ENCODE measurements at places on chromosomes 7 and 10. TPM values are rescaled to one million over a fixed set of nuclear protein-coding genes. Genes with fewer than 3 reads are reported as not detected.

- no peak overlapping the region for H3K27ac ChIP-seq
- no peaks in the 10 kb centered on the region for H3K4me1 ChIP-seq
- no peak overlapping the region for H3K4me3 ChIP-seq
Measured at GRCh38 chr7:104371216-104371979, 43.0 kb downstream of the LHFPL3 start.

- no peak overlapping the region for H3K4me3 ChIP-seq
- no peaks in the 10 kb centered on the region for H3K36me3 ChIP-seq
- no peaks in the 10 kb centered on the region for H3K4me1 ChIP-seq
- H3K27ac ChIP-seq = no peak overlapping the region
- DNase-seq = no peak
- peaks cover 7% of the 10 kb centered on the region for H3K27me3 ChIP-seq
Measured at GRCh38 chr7:34036972-34037792, 131.8 kb downstream of the BMPER start.

- no peak overlapping the region for H3K4me3 ChIP-seq
- H3K27ac ChIP-seq = no peak overlapping the region
- no peaks in the 10 kb centered on the region for H3K36me3 ChIP-seq
Measured at GRCh38 chr10:79936625-79937615, 12.0 kb downstream of the SFTPD start.

SPDYE5 gene
- not detected for total RNA-seq

DNA sequence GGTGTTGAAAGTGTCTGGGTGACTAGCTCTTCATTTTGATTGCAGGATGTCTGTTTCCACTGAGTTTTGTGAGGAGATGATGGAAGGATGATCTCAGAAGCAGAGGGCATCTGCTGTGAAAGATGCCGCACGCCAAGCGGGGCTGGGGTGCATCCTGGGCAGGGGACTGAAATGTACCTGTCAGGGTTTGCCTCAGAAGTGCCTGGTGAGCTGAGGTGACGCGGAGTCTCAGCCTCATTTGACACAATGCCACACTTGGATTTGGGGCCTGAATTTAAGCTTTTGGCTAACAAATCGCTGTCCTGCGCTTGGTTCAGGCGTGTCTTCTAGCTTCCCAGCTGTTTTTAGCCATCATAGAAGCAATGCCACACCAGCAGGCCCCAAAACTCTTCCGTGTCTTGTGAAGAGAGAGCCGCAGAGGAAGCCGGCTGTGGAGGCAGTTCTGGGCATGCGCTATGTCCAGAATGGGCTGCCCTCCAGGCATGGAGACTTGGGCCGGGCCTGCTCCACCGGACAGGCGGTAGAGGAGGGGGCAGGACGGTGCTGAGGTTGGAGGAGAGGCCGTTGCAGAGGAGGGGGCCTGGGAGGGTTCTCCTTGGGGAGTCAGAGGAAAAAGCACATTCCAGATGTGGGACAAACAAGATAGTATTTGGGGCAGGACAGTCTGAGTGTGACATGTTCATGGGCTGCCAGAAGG lies 31.2 kb downstream of the WDR86 start:
- no peaks in the 10 kb centered on the region for H3K36me3 ChIP-seq
- DNase-seq = no peak
- H3K4me3 ChIP-seq = no peak overlapping the region
- peaks cover 15% of the 10 kb centered on the region for H3K27me3 ChIP-seq
- peaks cover 11% of the 10 kb centered on the region for H3K4me1 ChIP-seq
- H3K27ac ChIP-seq = no peak overlapping the region

GRCh38 chr7:94403546-94403945 lies 8.9 kb downstream of the COL1A2 start:
- peaks cover 33% of the 10 kb centered on the region for H3K27me3 ChIP-seq
- H3K27ac ChIP-seq = no peak overlapping the region
- no peak overlapping the region for H3K4me3 ChIP-seq
- DNase-seq = no peak

DNA sequence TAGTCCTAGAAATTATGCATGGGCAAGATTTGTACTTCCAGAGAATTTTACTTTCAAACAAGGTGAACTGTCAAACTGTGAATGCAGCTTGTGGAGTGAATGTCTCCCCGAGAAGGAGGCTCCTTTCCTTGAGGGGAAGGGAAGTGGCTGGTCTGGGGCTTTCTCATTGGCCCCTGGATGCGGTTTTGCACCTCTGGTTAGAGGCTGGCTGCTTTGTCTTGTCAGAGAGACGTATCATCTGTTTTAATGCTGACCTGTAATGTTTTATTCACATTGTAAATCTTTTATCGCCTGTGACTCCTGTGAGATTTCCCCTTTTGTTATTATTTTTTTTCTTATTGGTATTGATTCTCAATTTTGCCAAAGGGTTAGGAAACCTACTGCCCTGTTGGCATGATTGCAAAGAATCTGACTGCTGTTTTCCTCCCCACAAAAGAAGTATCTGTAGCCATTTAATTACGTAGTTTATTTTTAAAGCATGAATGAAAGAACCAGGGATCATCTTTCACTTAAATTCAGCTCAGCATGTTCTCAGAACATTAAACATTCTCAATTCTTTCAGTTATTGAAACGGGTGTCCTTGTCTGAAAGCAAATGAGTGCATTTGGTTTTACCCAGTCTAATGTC lies 238.3 kb upstream of the NFE2L3 start:
- no peak for DNase-seq
- peaks cover 9% of the 10 kb centered on the region for H3K27me3 ChIP-seq
- no peak overlapping the region for H3K27ac ChIP-seq
- no peaks in the 10 kb centered on the region for H3K4me1 ChIP-seq

DNA sequence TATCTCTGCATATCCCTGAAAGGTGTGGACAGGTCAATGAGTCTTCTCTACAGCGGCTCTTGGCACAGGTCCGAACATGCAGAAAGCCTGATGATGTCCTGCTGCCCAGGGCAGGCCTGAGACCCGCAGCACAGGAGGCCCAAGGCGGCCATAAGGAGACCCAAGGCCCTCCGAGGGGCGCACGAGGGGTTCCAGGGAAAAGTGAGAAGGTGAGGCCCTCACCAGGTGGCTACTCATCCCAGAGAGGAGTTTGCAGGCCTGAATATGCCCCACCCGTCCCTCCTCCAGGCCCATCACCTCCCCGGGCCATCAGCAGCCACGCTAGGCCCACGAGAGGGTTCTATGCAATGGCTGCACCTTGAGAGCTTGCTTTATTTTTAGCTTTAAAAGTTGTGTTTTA lies 173.4 kb upstream of the RHEB start:
- H3K27ac ChIP-seq = no peak overlapping the region
- H3K4me1 ChIP-seq = peaks cover 13% of the 10 kb centered on the region
- no peak overlapping the region for H3K4me3 ChIP-seq
- DNase-seq = no peak
- no peaks in the 10 kb centered on the region for H3K27me3 ChIP-seq

PDK4 gene
- not detected for total RNA-seq

DNA sequence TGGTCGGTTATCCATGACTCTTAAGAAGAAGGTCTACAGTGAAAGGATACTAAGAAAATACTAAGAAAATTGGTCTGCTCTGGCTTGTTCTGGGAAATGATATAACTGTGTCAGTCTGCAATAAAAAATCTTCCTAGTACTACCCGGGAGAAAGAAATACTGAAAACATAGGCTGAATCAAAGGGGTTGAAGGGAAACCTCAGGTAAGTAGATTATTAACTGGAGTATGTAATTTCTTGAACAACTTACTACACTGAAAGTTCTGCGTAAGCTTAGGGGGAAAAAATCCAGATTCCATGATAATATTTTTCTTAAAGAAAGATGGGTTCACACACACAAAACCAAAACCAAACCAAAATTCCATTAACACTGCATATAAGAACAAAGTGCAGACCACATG lies 143.3 kb downstream of the KMT2E start:
- H3K4me1 ChIP-seq = peaks cover 22% of the 10 kb centered on the region
- no peak overlapping the region for H3K4me3 ChIP-seq
- H3K27ac ChIP-seq = peak overlapping the region; percentile 7
- DNase-seq = no peak
- H3K36me3 ChIP-seq = peaks cover 4% of the 10 kb centered on the region

ETV1 gene
- not detected for total RNA-seq

DNA sequence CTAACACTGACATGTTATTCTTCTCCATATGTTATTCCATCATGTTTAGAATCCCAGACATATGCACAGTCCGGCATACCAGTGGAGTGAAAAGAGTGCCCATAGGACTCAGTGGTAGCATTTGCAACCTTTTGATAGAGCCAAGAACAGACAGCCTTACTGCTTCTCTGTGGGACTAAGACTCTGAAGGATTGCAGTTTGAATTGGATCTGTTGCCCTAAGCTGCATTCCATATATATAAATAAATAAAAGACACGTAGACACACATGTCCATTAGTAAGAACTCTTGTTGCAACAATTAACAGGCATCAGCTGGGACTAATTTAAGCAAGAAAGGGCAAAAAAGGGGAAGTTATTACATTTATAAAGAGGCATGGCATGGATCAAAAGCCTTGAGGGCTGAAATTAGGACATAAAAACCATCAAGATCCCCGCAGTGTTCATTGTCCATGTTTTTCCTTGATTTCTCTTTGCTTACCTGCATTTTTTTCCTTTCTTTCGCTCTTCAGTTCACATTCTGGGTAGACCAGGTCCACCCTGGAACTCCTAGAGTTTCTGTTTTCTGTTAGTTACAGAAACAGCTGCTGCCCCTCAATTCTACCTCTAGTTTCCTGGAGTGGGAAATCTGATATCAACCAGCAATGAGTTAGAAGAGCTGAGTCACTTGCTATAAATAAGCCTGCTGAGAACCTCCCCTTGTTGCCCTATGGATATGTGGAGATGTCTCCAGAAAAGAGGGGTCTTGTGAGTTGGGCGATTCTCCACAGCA lies 132.4 kb downstream of the SORCS1 start:
- H3K4me1 ChIP-seq = no peaks in the 10 kb centered on the region
- no peak overlapping the region for H3K4me3 ChIP-seq
- H3K27ac ChIP-seq = no peak overlapping the region
- H3K36me3 ChIP-seq = no peaks in the 10 kb centered on the region

ODAD2 gene
- 0.62 TPM for total RNA-seq

ELFN1 gene
- total RNA-seq = 0.19 TPM

PCLO gene
- not detected for total RNA-seq

ERVW-1 gene
- total RNA-seq = not detected

DNA sequence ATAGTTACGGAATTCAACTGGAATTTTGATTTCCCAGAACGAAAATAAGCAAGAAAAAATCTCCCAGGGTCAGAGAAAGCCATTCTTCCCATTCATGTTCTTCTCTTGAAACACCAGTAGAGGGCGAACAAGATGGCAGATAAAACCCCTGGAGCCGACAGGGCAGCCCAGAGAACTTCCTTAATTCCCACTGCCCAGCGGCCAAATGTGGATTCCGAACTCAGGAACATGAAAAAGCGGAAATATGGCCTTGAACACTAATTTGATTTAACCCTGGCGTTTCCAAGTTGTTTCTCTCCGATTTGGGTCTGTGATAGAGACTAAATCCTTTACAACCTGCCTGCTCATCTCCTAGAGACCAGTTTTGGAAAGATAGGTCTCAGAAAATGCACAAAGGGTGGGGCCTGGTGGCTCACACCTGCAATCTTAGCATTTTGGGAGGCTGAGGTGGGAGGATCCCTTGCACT lies 100.7 kb upstream of the WAC start:
- peaks cover 5% of the 10 kb centered on the region for H3K4me1 ChIP-seq
- no peak overlapping the region for H3K27ac ChIP-seq
- peak; percentile 3 for DNase-seq
- H3K36me3 ChIP-seq = no peaks in the 10 kb centered on the region
- H3K4me3 ChIP-seq = peak overlapping the region; percentile 32

DNA sequence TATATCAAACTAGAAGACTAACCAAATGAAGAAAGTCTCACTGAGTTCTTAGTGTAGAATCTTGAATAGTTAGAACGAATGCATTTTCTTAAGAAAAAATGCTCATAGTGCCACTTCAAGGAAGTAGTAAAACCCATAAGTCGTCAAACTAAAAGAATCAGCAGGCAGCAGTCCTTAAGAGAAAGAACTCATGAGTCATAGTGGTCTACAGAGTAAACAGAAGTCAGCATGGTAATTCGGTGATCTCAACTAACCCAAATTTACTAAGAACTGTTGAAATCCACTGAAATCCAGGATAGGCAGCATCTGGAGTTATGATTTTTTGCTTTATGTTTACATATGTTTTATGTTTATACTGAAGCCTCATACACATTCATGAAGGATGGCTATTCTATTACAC lies 256.2 kb downstream of the LHFPL3 start:
- H3K4me3 ChIP-seq = no peak overlapping the region
- H3K27me3 ChIP-seq = no peaks in the 10 kb centered on the region
- no peaks in the 10 kb centered on the region for H3K36me3 ChIP-seq
- no peak for DNase-seq

DNA sequence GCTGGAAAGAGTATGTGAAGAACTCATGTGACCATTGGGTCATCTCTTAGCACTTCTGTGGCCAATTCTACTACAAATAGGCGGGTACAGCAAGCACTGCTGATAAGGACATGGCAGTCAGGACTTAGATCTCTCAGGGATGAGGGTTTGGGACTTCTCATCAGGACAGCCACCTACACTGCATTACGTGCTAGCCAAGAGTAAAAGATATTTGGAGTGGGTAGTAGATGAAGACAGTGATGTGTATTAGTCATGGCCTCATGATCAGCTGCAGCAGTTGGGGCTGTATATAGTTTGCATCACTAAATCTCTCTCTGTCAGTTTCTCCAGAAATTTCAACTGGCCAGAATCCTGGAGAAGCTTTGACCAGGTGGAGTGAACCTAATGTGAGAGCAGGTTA lies 9.2 kb downstream of the TAS2R60 start:
- no peaks in the 10 kb centered on the region for H3K27me3 ChIP-seq
- H3K36me3 ChIP-seq = peaks cover 2% of the 10 kb centered on the region
- H3K27ac ChIP-seq = no peak overlapping the region

SUMF2 gene
- total RNA-seq = 124 TPM

- H3K27me3 ChIP-seq = peaks cover 6% of the 10 kb centered on the region
- no peak overlapping the region for H3K4me3 ChIP-seq
- no peaks in the 10 kb centered on the region for H3K36me3 ChIP-seq
- H3K4me1 ChIP-seq = peaks cover 2% of the 10 kb centered on the region
Measured at GRCh38 chr10:117934477-117934876, 112.3 kb downstream of the RAB11FIP2 start.

PLAC9 gene
- not detected for total RNA-seq

GRCh38 chr7:145774777-145775176 lies 341.8 kb upstream of the CNTNAP2 start:
- H3K27me3 ChIP-seq = no peaks in the 10 kb centered on the region
- H3K4me1 ChIP-seq = no peaks in the 10 kb centered on the region
- H3K4me3 ChIP-seq = no peak overlapping the region
- no peaks in the 10 kb centered on the region for H3K36me3 ChIP-seq
